Left ventricle myocardium superior (tissue), 1 donor: ENCODE measurements at places on chromosomes 2 and 18. TPM values are rescaled to one million over a fixed set of nuclear protein-coding genes. Genes with fewer than 3 reads are reported as not detected.

DNA sequence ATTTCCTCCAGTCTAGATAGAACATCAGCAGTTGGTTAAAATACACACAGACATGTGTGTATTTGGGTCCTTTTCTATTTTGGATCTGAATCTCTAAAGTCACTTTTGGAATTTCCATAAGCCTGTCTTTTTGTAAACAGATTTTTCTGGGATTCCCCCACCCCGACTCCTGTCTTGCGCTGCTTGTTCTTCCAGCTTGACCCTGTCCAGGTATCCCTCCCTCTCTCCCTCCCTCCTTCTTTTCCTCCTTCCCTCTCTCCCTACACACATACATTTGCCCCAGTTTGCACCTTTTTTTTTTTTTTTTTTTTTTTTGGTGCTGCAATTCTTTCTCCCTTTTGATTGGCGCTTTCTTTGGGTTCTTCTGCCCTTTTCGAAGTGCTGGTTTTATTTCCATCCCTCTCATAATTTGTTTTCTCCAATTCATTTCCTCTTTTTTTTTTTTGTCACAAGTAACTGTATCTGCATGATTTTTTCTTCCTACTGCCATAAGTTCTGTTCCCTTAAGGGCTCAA is 114.8 kb upstream of the SERTAD2 start:
- no peak for DNase-seq

- no peak for DNase-seq
These were observed 143.4 kb downstream of the EML6 start for GRCh38 chr2:54866868-54867267.

GRCh38 chr2:131067465-131068125 is 25.7 kb downstream of the FAM168B start:
- DNase-seq = no peak

DNA sequence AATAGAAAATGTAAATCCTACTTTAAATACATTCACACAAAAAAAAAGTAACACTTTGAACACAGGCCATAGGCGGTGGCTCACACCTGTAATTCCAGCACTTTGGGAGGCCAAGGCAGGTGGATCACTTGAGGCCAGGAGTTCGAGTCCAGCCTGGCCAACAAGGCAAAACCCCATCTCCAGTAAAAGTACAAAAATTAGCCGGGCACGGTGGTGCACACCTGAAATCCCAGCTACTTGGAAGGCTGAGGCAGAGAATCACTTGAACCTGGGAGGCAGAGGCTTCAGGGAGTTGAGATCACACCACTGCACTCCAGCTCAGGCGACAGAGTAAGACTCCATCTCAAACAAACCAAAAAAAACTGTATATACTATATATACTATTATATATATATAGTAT is 303.6 kb downstream of the BCL11A start:
- no peak for DNase-seq

The EGR4 gene
- total RNA-seq = not detected

GRCh38 chr2:44967727-44968432 is 26.4 kb downstream of the SIX3 start:
- DNase-seq = no peak

The CCDC138 gene
- total RNA-seq = 1.9 TPM

The ZAP70 gene
- total RNA-seq = 1.7 TPM

- DNase-seq = no peak
These were observed 56.7 kb downstream of the GALNT14 start for GRCh38 chr2:31081492-31081891.

- no peak for DNase-seq
These were observed 51.5 kb downstream of the ASB1 start for GRCh38 chr2:238478216-238478615.

GRCh38 chr2:215880970-215881369 is 132.4 kb downstream of the MREG start:
- DNase-seq = no peak

DNA sequence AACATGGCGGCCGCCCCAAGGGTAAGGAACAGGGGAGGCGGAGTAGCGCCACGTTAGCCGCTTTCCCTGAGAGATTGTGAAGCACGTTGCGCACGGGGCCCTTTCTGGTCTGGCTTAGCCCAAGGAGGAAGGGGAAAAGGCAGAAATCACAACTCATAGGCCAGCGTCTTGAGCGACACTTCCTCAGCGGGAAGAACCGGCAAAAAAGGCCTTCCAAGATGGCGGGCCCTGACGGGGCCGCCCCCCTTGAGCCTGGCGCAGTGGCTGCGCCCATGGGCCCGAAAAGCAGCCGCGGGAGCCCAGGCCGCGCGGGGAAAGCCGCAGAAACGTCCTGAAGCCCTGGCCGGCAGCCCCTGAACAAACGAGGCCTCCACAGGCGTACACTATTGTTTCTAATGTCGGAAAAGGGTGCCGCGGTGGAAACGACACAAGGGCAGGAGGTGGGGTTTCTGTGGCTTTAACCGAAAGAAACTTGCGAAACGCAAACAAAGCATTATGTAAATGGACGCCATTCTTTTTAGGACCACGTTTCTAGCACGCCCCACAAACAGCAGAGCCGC is 919 bp upstream of the PCBP1 start:
- peak; percentile 83 for DNase-seq

The DLGAP1 gene
- not detected for total RNA-seq

GRCh38 chr2:46704041-46704440 is 211.6 kb downstream of the MCFD2 start:
- no peak for DNase-seq

The MGAT4A gene
- 18.8 TPM for total RNA-seq

DNA sequence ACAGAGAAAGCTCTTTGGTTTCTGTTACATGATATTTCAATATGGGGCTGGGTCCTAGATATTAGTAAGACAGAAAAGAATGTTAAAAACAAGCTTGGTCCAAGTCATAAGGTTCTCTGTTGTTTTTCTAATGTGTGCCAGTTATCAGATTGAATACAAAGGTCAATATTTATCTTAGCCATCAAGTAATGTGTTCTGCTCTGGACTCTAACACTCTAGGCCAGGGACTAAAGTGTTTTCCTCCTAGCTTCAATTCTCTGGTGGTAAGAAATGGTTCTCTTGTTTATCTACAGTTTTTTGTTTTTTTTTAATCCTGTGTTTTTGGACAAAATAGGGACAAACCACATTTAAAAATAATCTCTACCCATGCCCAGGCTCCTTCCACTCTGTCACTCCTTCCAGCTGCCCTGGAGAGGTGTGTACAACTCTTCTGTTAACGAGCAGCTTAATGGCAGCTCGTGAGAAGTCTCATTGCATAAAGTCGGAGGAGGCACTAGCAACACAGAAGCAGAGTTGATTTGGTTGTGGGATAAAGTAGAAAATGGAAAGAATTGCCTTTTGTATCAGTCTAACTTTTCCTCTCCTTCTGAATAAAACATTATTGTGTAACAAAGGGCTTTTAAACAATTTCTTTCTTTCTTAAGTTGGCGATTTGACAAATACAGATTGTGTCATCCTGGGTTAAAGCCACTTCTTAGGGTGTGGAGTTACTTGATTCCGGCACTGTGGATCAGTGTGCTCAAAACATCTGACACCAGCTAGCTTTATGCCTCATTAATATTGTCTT is 8.0 kb upstream of the SESTD1 start:
- DNase-seq = no peak
